ENCODE measurements at places on chromosomes 1 and 21.

GRCh38 chr1:243883551-243883950 is 33.5 kb upstream of the AKT3 start:
- DNase-seq = no peak

DNA sequence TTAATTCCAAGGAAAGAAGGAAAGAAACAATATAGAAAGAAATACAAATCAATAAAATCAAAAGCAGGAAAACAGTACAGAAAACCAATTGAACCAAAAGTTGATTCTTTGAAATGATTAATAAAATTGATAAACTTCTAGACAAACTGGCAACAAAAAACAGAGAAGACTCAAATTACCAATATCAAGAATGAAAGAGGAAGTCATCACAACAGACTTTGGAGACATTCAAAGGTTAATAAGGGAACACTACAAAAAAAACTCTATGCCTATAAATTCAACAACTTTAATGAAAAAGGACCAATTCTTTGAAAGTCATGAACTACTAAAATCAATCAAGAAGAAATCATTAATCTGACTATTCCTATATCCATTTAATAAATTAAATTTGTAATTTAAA is 329.3 kb upstream of the NR5A2 start:
- no peak for DNase-seq

- DNase-seq = no peak
Measured at GRCh38 chr1:118158924-118159323, 26.1 kb downstream of the SPAG17 start.

- DNase-seq = no peak
Measured at GRCh38 chr1:208136459-208137182, 107.6 kb downstream of the PLXNA2 start.

GRCh38 chr1:28417441-28417922 is 47.9 kb downstream of the PHACTR4 start:
- DNase-seq = no peak

DNA sequence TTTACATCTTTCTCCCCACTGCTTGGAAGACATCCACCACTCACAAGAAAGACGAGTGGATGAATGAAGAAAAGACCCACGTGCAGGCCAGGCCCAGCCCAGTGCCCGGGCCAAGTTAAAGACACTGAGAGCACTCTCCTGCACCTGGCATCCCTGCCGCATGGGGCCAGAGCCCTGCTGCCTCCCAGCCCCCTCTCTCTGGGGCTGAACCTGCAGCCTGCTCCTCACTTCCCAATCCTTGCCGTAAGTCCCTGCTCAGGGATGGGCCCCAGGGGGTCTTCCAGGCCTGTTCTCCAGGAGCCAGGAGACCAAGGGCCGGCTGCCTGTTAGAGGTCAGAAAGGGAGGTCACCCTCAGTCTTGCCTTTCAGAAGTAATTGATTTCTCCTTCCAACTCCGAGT is 168.5 kb upstream of the ZC3H12A start:
- DNase-seq = no peak
